ENCODE measurements at places on chromosomes 13 and 19.

GRCh38 chr19:29256516-29256915 is 43.6 kb upstream of the UQCRFS1 start:
- H3K27ac ChIP-seq = no peak overlapping the region
- peaks cover 12% of the 10 kb centered on the region for H3K27me3 ChIP-seq
- no peak for DNase-seq
- no peaks in the 10 kb centered on the region for H3K4me1 ChIP-seq
- no peaks in the 10 kb centered on the region for H3K36me3 ChIP-seq

GRCh38 chr19:48967346-48968178 is 2.5 kb downstream of the FTL start:
- no peak overlapping the region for H3K27ac ChIP-seq
- peaks cover 55% of the 10 kb centered on the region for H3K4me1 ChIP-seq
- DNase-seq = no peak
- peak overlapping the region; percentile 90 for H3K4me3 ChIP-seq

GRCh38 chr13:80389073-80390038 is 48.4 kb upstream of the SPRY2 start:
- H3K4me1 ChIP-seq = peaks cover 10% of the 10 kb centered on the region
- H3K27me3 ChIP-seq = peaks cover 5% of the 10 kb centered on the region
- no peak overlapping the region for H3K4me3 ChIP-seq
- no peaks in the 10 kb centered on the region for H3K36me3 ChIP-seq
- no peak for DNase-seq
- no peak overlapping the region for H3K27ac ChIP-seq

- peaks cover 5% of the 10 kb centered on the region for H3K27me3 ChIP-seq
- peak overlapping the region; percentile 93 for H3K4me3 ChIP-seq
- H3K4me1 ChIP-seq = peaks cover 73% of the 10 kb centered on the region
- no peak for DNase-seq
- H3K27ac ChIP-seq = peak overlapping the region; percentile 99
- peaks cover 12% of the 10 kb centered on the region for H3K36me3 ChIP-seq
Measured at GRCh38 chr13:41059456-41060081, 1.7 kb upstream of the WBP4 start.

DNA sequence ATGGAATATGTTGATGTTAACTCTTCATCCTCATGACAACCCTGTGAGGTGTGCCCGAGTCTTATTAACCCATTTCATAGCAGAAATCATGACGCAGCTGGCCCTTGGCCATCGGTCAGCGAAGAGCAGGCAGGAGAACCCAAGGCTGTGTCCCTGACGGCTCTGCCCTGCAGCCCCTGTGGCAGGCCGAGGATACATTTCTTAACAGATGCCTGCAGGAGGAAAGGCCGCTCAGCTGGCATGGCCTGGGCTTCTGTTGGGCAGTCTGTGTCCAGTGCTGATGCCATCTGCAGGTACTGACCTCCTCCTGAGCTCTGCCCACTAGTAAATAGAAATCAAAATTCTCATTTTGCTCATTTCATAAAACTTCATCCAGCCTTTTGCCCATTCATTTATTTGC is 35.4 kb upstream of the MCF2L start:
- no peaks in the 10 kb centered on the region for H3K36me3 ChIP-seq
- no peak for DNase-seq
- H3K27ac ChIP-seq = no peak overlapping the region
- peaks cover 18% of the 10 kb centered on the region for H3K27me3 ChIP-seq

- no peaks in the 10 kb centered on the region for H3K36me3 ChIP-seq
- no peak overlapping the region for H3K27ac ChIP-seq
- no peaks in the 10 kb centered on the region for H3K27me3 ChIP-seq
- H3K4me3 ChIP-seq = no peak overlapping the region
- peaks cover 2% of the 10 kb centered on the region for H3K4me1 ChIP-seq
- DNase-seq = no peak
Measured at GRCh38 chr19:10707440-10707839, 6.2 kb downstream of the QTRT1 start.

- peak; percentile 14 for DNase-seq
- H3K36me3 ChIP-seq = no peaks in the 10 kb centered on the region
- H3K27ac ChIP-seq = no peak overlapping the region
- no peaks in the 10 kb centered on the region for H3K27me3 ChIP-seq
- no peak overlapping the region for H3K4me3 ChIP-seq
- H3K4me1 ChIP-seq = peaks cover 3% of the 10 kb centered on the region
Measured at GRCh38 chr19:55809381-55810058, 22.3 kb downstream of the NLRP11 start.

All from activated CD4-positive, alpha-beta T cell treated with anti-CD3 and anti-CD28 coated beads, Interleukin-2, amount 10 ng/mL, durations not matched to agents 7 days and 5 days (primary cell).